ENCODE measurements at places on chromosomes 6 and 20. TPM values are rescaled to one million over a fixed set of nuclear protein-coding genes. Genes with fewer than 3 reads are reported as not detected.
A peak's percentile ranks its signal among the peaks of the same experiment; 100 is the strongest.

- no peak for DNase-seq
These were observed 18.4 kb downstream of the LCA5 start for GRCh38 chr6:79518842-79519241.

DNA sequence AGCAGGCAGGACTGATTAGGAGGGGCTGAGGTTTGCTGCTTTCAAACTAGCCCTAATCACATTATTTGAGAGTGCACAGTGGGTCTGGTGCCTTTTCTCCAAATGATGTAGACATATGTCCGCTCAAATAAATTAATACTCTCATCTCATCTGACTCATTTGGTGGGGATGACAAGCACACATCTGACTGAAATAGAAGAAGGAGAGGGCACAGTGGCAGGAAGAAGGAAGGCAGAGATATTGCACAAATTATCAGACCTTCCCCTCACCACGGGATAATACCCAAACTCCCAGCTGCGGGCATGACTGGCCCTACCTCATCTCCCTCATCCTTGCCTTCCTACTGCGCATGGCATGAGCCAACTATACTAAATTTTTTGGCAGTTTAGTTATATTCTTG lies 33.9 kb upstream of the TNFRSF21 start:
- DNase-seq = no peak

- no peak for DNase-seq
These were observed 45.9 kb upstream of the FLRT3 start for GRCh38 chr20:14383335-14383734.

DNA sequence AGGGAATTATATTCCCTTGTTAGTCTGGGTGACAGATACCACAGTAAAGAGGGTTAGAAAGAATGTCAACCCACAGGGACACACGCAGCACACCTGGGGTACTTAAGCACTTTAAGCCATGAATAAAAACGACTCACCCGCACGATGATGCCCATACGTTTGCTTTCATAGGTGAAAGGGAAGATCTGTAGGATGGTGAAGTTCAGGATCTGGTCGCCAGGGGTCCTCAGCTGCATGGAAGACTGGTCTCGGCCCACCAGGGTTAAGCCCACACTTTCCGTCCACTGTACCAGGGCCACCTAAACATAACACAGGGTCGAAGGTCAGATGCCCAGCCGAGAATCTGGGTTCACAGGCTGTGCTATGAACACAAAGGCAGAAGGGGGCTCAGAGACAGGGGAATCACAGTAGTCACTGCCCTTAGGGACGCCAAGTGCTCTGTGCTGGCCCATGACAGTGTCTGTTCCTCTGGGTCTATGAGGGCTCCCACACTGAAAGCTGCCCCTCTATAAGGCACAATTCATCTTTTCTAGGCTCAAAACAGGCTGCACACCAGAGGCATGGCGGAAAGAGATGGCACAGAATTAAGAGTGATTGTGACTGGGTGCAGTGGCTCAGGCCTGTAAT lies 96.8 kb upstream of the NFATC2 start:
- peak; percentile 70 for DNase-seq

- DNase-seq = no peak
These were observed 252.0 kb upstream of the HTR1E start for GRCh38 chr6:86685230-86685797.

DNA sequence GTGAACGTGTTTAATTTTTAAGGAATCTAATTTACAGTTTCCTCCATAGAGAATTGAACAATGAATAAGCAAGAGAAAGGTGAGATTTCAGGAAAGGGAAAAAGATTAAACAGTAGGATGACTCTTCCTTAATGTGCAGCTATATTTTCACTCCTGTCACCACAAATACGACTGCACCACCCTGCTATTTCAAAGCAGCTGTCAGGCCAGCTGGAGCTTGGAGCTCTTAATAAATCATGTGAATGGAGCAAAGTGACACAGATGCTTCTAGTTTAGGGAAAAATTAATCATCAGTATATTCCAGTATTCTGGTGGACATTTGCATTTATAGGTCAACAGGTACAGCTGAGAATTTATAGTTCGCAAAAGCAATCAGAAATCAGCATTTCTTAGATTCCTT lies 56.5 kb upstream of the PKIB start:
- DNase-seq = no peak

- DNase-seq = no peak
These were observed 493 bp downstream of the CRYBG1 start for GRCh38 chr6:106360989-106361430.

- no peak for DNase-seq
These were observed 123.4 kb upstream of the SUPT3H start for GRCh38 chr6:45500924-45501816.

DNA sequence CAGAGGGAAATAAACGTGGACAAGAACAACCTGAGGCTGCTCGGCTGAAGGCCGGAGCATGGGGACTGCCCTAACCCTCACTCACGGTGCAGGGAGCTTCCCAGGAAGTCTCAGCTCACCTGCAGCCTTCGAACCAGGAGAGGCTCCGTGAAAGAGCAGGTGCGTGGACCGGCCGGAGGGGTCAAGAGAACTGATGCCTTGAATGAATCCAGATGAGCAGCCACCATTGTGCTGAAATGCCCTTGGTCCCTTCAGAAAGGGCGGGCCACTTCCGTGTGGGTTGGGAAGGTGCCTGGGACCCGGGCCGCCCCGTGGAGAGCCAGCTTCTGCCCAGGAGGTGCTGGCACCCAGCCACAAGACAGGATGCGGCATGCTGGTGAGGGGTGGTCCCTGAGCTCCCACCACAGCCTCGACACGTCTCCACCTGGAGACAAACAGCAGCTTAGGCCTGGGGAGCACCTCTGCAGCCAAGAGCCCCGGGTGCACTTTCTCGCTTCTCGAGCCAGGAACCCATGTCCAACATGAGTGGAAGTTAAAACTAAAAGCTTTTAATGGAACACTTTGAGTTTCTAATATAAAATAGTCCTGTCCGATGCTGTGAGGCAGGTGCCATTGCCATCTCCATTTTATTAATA lies 83.5 kb downstream of the TTLL2 start:
- no peak for DNase-seq

The NR2E1 gene
- total RNA-seq = not detected

The FAM184A gene
- 2.2 TPM for total RNA-seq

The IRF4 gene
- 0.32 TPM for total RNA-seq

The PKHD1 gene
- total RNA-seq = not detected

The KCNS1 gene
- total RNA-seq = not detected

The BPIFB1 gene
- not detected for total RNA-seq

The TSBP1 gene
- not detected for total RNA-seq

The CSE1L gene
- total RNA-seq = 40.0 TPM

The MAFB gene
- total RNA-seq = 12.9 TPM

The ACOT8 gene
- total RNA-seq = 31.9 TPM

The DDR1 gene
- total RNA-seq = 25.7 TPM

All from left ventricle myocardium superior (tissue), 1 donor.